Left renal pelvis (tissue), 4 donors: ENCODE measurements at places on chromosomes 3 and 15.

DNA sequence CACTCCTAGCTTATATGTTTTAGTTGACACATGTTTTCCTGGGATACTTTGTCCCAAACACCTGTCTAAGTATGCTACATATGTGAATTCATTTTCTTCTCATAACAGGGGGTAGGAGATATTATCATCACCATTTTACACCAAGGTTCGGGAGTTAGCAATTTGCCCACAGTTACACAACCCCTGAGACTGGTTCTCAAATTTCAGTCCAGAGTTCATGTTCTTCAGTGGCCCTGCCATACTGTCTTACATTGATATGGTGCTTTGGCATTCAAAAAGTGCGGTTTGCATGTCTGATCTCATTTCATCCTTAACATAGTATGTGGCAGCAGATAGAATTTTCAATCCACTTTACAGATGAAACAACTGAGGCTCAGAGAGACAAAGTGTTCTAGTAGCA, 38.4 kb downstream of the ROBO2 start:
- DNase-seq: no peak

- no peak for DNase-seq
Observed at GRCh38 chr3:56189536-56189935, 278.7 kb downstream of the ERC2 start.

- DNase-seq: no peak
Observed at GRCh38 chr3:72082776-72083462, 298.0 kb upstream of the PROK2 start.

GRCh38 chr3:127817406-127817841, 4.9 kb downstream of the MGLL start:
- DNase-seq: no peak

DNA sequence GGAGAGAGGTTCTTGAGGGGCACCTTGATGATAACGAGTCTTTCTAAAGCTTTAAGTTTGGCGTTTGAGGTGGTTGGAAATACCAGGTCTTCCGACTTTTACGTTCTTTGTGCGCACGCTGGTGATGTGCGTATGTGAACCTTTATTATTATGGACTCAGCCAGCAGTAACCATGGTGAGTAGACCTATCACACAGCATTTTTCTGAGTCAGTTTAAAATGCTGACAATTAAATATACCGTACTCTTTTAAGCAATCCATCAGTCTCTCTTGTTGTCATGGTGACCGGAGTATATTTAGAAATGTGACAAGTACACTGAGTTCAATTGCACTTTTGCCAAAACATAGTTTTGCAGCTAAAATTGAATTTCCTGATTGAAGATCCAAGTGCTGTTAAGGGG, 172.2 kb downstream of the LPP start:
- no peak for DNase-seq

DNA sequence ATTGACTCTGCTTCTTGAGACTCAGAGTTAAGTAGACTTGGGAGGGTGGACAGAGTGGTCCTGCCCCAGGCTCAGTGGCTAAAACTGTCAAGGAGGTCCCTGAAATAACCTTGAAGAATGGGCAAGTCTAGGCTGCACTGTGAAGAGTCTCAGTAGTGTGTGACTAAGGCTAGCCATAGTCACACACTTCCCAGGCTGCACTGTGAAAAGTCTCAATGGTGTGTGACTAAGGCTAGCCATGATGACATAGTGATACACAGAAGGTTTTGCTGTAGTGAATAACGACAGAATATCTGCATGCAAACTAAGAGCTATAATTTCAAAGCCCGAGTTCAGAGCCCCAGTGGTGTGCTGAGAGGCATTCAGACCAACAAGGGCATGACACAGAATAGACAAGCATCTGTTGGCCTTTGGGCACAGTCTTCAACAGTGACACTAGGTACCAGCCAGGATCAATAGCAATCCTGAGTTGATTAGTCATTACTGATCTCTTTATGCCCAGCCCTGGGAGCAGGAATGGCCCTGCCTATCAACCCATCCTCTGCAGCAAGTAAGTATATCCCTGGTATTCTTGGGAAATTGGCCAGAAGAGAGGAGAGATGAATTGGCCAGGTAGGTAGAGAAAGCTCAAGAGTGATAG, 72.4 kb upstream of the BBX start:
- DNase-seq: no peak
